Stimulated activated CD4-positive, alpha-beta T cell treated with anti-CD3 and anti-CD28 coated beads, Interleukin-12 subunit alpha, Interleukin-12 subunit beta, amount 100 ng/mL, for 4 hours (primary cell): ENCODE measurements at places on chromosomes 4 and X.

DNA sequence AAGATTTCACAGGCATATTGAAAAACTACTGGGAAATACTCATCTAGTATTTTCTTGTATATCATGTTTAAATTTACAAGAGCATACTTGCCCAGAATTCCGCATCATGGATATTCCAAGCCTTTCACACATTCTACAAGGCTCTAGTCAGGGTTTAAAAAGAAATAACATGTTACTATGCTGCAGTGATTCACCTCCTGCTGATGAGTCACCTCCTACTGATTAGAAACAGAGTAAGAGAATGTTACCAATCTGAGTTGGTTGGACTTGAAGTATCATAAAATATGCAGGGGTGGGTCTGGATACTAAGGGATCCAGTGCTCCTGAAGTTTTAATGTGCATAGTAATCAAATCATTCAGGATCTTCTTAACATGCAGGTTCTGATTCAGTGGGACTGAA is 192.0 kb upstream of the ANK2 start:
- no peak for DNase-seq

- DNase-seq = no peak
These were observed 94.1 kb downstream of the COX18 start for GRCh38 chr4:72975488-72975784.

DNA sequence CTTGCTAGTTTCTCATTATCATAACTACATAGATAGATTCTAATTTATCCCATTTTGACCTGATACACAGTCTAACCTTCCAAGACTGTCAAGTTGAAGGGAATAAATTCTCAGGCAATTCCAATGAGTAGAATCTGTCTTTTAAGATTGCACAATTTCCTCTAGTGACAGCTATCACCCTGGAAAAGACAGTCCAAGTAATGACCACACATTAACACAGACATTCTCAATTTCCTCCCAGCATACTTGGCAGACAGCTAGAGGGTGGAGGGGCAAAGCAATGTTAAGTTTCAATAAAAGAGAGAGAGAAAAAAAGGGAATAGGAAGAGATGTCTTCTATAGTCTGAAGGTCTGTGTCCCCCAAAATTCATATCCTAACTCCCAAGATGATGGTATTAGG is 234.7 kb downstream of the LDB2 start:
- no peak for DNase-seq

DNA sequence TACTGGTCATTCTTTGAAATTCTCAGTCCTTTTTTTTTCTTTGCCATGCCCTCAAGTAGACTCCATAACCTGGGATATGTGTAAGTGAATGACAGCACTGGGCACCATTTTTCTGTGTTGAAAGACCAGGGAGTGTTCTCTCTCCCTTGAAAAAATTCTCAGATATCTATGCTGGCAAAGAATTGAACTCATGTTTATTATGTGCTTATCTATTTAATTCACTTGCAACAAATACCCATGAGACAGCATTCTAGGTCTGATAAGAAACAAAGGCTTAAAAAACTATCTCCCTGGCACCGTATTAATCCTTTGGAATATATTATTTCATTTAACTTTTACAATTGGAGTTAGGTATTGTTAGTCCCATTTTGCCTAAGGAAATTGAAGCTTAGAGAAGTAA is 36.7 kb downstream of the LARP7 start:
- DNase-seq = no peak

DNA sequence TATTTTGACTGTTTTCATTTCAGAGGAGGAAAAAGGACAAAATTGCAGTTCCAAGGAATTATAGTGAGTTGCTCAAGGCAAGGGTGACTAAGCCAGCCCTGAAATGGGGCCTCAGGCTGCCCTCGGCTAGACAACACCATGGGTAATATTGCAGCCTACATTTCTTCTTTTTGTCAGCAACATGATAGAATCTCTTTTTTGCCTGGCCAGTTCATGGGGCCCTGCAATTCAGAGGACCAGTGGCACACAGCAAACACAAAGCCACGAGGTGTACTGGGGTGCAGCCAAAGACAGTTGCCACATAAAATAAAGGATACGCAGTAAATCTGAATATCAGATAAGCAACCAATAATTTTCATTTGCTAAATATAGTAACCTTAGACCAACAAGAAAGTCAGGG is 41.8 kb downstream of the RBM47 start:
- no peak for DNase-seq

DNA sequence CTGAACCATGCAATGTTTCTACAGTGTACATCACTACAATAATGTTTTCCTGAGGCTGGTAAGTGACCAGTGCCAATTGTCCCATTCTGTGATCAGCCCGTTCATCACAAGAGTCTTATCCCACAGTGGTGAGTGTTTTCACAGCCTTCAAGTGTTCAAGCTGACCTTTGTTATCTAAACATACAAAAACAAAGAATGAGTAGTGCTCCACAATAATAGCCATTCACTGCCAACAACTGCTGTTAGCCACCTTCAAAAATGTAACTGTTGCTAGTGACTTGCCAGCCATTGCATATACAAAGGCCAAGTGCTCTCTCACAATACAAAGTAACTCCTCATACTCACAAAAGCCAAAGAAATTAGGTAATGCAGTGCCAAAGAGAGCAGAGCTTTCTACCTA is 1084.1 kb downstream of the FAM133A start:
- no peak for DNase-seq

DNA sequence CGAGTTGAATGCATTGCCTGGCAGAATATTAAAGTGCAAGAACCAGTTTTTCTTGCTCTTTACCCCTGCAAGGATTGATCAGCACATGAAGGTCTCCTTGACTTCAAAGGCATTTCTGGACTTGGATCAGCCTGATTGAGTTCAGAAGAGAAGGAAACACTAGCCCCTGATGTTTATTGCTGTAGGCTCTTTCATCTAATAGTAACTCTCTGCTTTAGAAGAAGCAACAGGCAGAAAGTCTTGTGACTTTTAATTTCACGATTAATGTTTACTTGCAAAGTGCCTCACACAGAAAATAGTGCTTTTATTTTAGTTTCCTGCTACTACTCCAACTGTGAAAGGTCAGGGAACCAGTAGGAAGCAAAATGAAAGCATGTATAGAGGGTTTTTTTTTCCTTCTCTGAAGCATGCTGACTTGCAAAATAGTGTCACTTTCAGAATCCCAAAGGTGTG is 69.1 kb downstream of the PCDH7 start:
- DNase-seq = no peak

GRCh38 chrX:68045008-68045577 is 388.2 kb downstream of the OPHN1 start:
- no peak for DNase-seq

DNA sequence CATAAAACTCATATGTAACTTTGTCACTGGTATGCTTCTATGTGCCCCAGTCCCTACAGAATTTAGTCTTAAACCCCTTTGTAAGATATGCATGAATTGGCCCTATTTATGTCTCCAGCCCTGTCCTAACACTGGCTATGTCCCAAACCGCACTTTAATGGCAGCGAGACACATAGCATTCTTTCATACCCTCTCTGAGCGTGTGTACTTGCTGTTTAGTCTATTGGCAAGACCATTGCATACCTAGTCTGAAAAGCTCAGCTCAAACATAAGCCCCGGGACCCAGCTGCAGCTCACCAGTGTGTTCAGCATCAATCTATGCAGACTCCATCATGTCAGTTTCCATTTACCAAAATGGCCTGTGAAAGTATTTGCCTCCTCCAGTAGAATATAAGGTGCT is 1018.4 kb upstream of the TENM3 start:
- DNase-seq = no peak

- no peak for DNase-seq
These were observed 170.7 kb upstream of the PUDP start for GRCh38 chrX:7318661-7319060.
